Stimulated activated CD4-positive, alpha-beta T cell treated with anti-CD3 and anti-CD28 coated beads, Interleukin-12 subunit alpha, Interleukin-12 subunit beta, amount 100 ng/mL, for 24 hours (primary cell): ENCODE measurements at places on chromosomes 7 and 10.

- no peak for DNase-seq
Observed at GRCh38 chr10:116740971-116741370, 1.4 kb downstream of the HSPA12A start.

- DNase-seq = no peak
Observed at GRCh38 chr10:95864906-95865813, 42.6 kb upstream of the CC2D2B start.

DNA sequence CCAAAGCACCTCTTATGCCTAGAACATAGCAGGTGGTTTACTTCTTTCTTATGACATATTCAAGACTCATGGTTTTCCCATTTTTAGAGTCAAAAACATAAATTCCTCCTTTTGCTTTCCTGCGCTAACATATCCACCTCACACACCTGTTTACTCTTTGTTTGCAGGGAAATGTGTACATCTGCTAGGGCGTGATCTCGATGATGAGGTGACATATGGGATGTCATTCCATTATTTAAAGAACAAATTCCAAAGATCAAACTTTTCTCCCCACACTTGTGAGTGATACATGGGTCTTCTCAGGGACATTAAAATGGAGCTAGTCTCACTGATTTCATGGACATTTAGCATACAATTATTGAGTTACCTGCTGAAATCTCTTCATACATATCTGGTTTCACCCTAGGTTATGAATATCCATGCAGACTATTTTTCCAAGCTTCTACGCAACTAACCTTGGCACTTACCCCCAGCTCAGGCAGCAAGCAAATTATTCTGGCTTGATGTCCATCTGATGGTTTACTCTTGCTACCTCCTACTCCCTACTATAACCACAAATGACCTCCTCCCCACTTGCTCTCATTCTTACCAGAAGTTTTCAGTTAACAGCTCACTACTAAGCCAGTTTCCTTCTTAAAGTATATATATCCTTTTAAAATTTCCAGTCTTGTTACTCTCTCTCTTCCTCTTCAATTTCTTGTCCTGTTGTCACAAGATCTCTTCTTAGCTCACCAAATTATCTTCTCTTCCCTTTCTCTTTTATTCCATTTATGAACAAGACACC lies 208.5 kb downstream of the RNLS start:
- no peak for DNase-seq

DNA sequence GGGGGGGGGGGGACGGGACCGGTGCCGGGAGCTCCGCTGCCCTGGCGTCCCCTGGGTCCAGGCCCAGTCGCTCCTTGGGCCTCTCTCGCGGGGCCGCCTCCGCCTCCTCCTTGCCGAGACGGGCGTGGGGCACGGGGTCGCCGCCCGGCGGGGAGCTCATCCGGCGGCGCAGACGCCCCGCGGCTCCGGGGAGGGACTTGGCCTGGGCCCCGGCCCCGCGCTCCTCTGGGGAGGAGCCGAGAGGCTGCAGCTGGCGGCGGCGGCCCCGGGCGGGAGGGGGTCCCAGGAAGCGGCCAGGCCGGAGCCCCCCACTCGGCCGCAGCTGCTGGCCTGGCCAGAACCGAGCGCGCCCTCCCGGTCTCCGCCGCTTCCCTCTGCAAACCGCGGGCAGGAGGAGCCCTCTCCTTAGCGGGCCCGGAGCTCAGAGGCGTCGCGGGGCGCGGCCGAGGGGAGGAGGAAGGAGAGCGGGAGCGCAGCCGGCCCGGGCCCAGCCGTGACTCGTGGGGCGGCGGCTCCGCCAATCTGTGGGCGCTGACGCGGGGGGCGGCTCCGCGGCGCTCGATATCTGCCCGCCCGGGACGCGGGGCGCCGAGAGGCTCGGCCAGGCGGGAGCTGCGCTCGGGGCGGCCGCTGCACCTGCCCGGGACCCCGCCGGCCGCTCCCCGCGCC lies at the start of gene FAM20C:
TSS of gene FAM20C (plus strand) at position 591 of the 669 bp plus-strand sequence. CDS start 629 bp downstream, outside the sequence.
- peak; percentile 24 for DNase-seq

DNA sequence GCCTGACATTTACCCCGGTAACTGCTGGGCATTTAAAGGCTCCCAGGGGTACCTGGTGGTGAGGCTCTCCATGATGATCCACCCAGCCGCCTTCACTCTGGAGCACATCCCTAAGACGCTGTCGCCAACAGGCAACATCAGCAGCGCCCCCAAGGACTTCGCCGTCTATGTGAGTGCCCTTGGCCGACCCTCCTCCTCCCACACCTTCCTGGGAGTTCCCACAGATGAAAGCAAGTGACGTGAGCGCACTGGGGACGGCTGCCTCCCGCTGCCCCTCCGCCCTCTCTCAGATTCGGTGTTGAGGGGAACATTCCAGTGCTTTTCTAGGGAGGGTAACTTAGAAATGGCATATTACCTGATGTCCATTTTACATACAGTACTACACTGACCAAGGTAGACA lies 7.0 kb upstream of the GET4 start:
- no peak for DNase-seq

DNA sequence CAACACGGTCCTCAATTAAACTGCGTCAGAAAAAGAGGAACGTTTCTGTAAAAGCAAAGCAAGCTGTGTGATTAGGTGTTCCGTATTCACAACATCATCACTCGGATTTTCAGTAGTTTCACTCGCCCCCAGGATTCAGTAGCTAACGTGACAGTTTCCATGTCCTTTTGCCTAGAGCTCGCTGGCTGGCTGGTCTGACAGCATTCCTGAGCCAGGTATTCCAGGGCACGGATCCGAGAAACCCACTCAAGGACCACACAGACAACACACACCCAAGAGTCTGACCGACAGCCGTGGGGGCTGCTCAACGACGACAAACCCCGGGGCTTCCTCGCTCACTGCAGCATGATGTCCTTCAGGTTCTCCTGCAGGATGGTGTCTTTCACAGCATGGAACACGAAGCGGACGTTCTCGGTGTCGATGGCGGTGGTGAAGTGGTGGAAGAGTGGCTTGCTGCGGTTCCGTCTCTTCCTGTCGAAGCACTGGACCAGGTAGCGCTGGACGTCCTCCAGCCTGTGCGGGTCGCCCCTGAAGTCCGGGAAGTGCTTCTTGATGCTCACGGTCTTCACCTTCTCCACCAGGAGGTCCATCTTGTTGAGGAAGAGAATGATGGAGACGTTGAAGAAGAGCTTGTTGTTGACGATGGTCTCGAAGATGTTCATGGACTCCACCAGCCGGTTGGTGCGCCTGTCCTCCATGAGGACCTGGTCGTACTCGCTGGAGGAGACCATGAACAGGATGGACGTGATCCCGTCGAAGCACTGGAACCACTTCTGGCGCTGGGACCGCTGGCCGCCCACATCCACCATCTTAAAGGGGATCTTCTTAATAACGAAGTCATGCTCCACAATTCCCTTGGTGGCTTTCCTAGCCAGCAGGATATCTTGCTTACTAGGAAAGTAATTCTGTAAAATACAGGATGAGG lies 43.1 kb downstream of the AMZ1 start:
- DNase-seq = no peak

- DNase-seq = no peak
Observed at GRCh38 chr7:102811942-102812678, 63.3 kb downstream of the FAM185A start.

DNA sequence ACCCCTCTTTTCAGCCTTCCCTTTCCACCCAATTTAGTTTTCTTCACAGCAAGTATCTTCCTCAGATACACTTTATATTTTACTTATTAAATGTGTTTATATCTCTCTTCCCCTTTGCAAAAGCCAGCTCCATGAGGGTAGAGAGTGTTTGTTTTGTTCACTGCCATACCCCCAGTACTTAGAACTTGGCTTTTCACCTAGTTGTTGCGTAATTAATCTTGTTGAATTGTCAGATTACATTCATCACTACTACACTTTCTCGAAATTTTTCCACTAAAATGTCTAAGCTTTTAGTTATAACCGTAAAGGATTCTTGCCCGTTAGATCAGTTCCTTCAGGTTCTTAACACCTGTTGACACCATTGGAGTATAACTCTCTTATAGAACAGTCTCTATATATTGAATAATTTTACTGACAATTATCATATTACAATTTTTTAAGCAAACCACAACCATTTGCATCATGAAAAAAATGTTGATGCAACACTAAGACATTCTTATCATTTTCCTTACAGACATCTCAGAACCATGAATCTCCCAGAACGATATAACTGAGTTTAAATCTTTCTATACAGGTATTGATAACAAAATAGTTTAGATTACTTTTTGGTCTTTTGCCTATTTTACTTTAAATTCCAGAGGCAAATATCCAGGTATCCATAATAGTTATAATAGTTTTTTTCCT lies 29.9 kb downstream of the VWDE start:
- no peak for DNase-seq

DNA sequence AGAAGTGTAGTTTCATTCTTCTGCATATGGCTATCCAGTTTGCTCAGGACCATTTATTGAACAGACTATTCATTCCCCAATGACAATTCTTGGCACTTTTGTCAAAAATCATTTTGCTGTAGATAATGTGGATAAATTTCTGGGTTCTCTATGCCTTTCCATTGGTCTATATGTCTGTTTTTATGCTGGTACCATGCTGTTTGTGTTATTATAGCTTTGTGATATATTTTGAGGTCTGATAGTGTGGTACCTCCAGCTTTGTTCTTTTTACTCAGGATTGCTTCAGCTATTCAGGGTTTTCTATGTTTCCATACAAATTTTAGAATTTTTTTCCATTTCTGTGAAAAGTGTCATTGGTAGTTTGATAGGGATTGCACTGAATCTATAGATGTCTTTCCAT lies 315.3 kb upstream of the KAT6B start:
- DNase-seq = no peak

DNA sequence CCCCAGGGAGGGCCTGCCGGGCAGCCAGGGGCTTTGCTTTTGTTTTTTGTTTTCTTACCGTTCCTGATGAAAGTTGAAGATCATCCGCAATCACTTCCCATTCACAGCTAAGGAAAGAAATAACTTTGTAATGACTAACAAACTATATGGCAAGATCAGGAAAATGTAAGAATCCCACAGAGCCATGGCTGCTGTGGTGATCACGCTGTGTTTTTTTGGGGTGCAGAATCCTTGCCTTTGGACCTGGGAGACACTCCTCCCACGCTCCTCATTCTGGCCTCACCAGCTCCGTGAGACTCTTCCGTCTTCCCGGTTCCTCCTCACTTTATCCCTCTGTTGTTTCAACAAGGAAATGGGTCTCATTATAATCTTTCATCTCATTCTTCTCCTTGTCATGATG lies 443.0 kb upstream of the MGMT start:
- DNase-seq = no peak

- no peak for DNase-seq
Observed at GRCh38 chr7:27149842-27150567, 2.4 kb downstream of the HOXA3 start.

GRCh38 chr10:30404540-30404939 lies 29.4 kb upstream of the MAP3K8 start:
- DNase-seq = no peak

- DNase-seq = no peak
Observed at GRCh38 chr7:23714150-23714464, 4.1 kb downstream of the STK31 start.

GRCh38 chr10:22554461-22555182 lies 159.8 kb downstream of the PIP4K2A start:
- DNase-seq = no peak

- DNase-seq = no peak
Observed at GRCh38 chr10:115909037-115909436, 364.0 kb downstream of the GFRA1 start.

- no peak for DNase-seq
Observed at GRCh38 chr10:131838966-131839742, 61.7 kb upstream of the PPP2R2D start.
